ENCODE measurements at places on chromosomes 13 and 19.
A peak's percentile ranks its signal among the peaks of the same experiment; 100 is the strongest.

GRCh38 chr19:13984875-13985741, 21.0 kb downstream of the RFX1 start:
- no peak for DNase-seq

GRCh38 chr13:25844559-25845434, 207.0 kb downstream of the SHISA2 start:
- no peak for DNase-seq

DNA sequence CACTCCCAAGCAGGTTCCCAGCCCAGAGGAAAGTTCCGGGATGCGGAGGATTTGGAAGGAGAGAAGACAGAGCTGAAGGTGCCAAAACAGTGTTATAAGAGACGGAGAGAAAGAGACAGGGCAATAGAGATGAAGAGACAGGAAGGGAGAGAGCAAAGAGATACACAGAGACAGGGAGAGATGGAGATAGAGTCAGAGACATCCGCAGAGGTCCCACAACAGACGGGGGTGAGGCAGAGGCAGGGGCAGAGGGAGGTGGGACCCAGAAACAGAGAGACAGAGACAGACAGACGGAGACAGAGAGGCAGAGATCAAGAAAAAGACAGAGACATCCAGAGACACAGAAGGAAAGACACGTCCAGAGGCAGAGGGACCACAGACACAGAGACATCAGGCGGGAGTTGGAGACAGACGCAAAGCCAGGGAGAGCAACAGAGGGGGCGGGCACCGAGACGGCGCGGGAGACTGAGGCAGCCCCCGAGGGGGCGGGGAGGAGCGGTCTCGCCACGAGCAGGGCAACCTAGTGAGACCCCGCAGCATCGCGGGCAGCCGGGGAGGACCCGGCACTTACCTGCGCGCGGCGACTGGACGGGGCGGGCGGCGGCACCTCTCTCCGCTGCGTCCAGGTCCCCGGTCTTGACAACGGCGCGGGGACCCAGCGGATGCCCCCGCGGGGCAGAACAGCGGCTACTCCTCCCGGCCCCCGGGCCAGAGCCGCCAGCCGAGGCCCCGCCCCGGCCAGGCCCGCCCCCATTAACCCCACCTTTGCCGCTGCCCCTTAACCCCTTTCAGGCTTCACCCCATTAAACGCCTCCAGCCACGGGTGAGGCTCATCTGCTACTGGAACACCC, at the start of gene GPR4:
GPR4 (minus strand) TSS at position 689 of the 851 bp plus-strand sequence. CDS start 10,346 bp downstream, outside the sequence.
- no peak for DNase-seq

- DNase-seq: no peak
Observed at GRCh38 chr13:27851096-27851850, 59.0 kb downstream of the GSX1 start.

GRCh38 chr19:5434970-5435641, 20.1 kb upstream of the ZNRF4 start:
- DNase-seq: peak; percentile 50

- DNase-seq: no peak
Observed at GRCh38 chr19:54707962-54708361, 16.3 kb upstream of the KIR3DL3 start.

DNA sequence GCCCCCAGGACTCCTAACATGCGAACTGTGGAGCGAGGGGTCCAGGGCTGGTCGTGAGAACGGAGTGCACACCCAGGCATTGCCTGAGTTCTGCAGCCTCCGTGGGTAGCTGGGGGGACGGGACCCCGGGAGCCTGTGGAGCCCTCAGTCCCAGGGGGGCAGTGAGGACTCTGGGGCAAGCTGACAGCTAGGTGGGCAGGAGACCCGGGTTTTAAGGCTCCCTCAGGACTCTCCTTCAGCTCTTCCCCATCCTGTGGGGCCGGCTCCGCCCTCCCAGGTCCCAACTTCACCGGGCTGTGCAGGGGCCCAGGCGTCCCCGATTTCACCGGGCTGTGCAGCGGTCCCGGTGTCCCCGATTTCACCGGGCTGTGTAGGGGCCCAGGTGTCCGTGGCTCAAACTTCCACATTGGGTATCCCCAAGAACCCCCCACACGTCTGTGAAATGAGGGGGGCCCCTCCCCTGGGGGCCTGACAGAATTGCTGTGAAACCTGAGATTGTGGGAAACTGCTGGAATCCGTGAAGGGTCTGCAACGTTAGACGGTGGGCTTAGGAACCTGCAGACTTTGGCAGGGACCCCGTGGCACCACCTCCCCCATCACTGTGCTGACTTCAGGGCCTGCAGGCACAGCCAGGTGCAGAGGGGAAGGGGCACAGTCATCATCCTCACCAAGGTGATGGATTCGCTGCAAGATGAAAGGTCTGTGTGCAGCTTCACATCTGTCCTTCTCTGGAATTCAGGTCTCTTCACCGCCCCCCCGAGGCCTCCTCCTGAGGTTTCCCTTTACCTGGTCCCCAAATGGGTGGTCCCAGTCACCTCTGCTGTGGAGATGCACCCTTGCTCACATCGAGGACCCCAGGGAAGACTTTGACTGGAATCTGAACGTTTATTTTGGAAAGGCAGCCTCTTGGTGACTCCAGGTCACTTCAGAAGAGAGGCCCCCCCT, 73.2 kb upstream of the MCF2L start:
- DNase-seq: peak; percentile 8

DNA sequence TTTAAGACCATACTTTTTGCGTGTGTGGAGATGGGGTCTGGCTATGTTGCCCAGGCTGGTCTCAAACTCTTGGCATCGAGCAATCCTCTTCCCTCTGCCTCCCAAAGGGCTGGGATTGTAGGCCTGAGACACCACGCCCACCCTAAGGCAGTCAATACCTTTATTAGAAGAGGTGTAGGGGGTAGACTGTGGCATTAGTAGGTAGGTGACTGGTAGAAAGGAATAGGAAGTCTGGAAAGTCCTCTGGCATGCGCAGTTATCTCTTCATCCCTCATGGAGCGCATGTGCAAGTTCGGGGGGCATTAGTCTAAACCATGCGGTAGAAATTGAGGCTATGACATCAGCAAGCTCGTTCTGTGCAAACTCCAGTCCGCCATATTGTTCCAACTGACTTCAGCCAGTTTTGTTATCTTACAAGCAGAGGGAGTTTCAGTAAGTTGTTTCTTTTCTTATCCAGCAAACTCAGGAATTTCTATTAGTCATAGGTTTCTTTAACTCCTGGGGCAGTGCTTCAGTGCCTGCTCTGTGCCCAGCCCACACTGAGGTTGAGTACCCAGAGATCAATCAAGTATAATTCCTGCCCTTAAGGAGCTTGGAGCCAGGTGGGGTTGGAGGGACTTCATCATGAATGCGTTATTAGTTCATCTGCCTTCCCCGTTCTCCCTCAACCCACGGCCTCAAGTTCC, 7.3 kb upstream of the RANBP3 start:
- no peak for DNase-seq

- DNase-seq: peak; percentile 69
Observed at GRCh38 chr19:41449079-41449864, 6.3 kb downstream of the ERICH4 start.

DNA sequence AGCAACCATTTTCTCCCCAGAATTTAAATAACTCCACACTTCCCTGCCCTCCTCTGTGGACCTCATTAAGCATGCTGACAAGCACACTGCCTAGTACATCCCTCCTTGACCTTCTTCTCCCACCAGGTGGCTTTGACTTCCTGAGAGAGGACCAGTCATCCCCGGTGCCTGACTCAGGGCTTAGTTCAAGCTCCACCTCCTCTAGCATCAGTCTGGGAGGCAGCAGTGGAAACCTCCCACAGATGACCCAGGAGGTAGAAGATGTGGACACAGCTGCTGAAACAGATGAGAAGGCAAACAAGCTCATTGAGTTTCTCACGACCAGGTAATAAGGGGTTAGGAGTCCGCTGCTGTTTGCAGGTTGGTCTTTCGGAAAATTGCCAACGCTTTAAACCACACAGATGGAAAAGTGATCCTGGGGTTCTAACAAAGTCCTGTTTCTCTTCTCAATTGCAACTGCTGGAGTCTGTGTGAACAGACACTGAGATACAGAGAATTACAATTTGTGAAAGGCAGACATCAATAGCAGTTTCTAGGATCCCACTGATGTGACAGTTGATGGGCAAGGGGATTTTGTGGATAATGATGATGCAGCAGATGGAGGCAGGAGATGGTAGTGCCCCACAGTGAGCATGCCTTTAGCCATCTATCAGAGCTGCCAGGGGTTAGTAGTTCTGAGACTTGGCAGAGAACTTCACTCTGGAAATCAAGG, 86.7 kb downstream of the ZAR1L start:
- no peak for DNase-seq

GRCh38 chr19:41324921-41325639, 15.1 kb downstream of the CCDC97 start:
- DNase-seq: no peak

- DNase-seq: no peak
Observed at GRCh38 chr13:106610486-106610885, 42.5 kb upstream of the ARGLU1 start.

DNA sequence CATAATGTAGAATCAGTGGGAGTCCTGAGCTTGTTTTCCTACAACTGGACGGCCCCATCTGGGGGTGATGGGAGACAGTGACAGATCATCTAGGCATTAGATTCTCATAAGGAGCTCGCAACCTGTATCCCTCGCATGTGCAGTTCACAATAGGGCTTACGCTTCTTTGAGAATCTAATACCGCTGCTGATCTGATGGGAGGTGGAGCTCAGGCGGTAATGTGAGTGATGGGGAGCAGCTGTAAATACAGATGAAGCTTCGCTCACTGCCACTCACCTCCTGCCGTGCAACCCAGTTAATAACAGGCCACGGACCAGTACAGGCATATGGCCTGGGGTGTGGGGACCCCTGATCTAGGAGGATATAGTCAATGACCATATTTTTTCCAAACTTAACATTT, 38.8 kb downstream of the RCBTB1 start:
- DNase-seq: no peak

GRCh38 chr13:49586717-49587116, 1.4 kb upstream of the RCBTB1 start:
- no peak for DNase-seq

DNA sequence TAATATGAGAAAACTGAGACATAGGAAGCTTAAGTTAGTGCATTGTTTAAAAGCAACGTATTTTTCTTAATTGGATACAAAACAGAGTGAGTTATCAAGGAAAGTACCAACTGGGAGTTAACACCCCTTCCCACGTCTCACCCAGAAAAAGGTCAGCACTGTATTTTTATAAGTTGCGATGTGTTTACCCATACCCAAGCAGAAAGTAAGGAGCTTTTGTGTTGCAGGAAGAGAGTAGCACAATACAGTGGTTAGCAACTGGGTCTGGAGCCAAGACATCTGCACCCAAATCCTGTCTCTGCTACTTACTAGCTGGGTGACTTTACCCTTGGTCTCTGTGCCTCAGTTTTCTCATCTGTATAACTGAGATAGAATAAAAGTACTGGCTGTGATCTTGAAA, 34.3 kb downstream of the FAM216B start:
- DNase-seq: no peak

- DNase-seq: no peak
Observed at GRCh38 chr19:18232540-18233223, 6.4 kb upstream of the PDE4C start.

DNA sequence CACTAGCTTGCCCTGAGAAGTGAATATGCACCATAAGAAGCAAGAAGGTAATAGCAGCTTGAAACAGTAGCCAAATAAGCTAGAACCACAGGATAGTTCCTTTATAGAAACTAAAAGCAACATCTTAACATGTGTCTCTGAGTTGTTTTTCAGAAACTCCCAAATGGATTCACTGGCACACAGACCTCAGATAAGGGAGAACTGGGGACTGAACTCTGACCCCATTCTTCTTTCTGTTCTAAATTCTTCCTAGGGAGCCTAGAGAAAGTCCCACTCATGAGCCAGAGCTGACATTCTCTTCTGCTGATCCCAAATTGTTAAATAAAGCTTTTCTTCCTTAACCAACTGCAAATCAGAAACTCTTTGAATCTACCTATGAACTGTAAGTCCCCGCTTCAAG, 146.1 kb downstream of the PCDH9 start:
- no peak for DNase-seq

DNA sequence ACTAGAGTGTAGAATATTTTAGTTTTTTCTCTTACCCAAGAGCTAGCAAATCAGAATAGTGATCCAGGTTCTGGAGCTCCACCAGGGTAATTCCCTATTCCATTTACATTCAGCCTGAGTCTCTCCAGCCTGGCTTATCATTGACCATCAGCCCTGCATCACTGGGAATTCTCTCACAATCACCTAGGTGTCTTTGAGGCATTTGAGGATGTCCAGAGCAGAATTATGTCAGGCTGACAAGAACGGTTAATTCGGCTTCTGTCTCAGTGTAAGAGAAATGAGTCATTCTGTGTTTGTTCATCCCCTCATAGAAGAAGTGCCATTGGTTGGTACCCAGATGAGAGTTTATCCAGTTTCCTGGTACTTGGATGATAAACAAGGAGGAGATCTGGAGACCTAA, 180.5 kb downstream of the ZNF737 start:
- no peak for DNase-seq

DNA sequence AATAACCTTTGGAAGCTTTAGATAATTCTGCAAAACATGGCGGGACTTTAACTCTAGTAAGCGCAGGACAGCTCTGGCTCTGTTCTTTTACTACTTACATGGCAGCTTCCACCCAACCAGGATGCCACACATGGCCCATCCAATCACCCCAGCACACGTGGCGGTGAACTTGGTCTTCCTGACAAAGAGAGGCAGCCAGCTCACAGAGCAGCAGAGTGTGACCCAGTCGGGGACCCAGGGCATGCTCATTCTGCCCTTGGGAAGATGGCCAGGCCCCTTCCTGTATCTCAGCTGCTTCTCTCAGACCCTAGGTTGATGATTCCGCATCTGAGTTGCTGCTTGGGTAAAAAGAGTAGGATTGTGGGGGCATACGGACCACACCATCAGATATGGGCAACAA, 172.1 kb downstream of the USP12 start:
- no peak for DNase-seq

- no peak for DNase-seq
Observed at GRCh38 chr19:2231621-2232221, 4.4 kb downstream of the PLEKHJ1 start.

GRCh38 chr19:40005691-40006272, 8.9 kb downstream of the ZNF546 start:
- no peak for DNase-seq

DNA sequence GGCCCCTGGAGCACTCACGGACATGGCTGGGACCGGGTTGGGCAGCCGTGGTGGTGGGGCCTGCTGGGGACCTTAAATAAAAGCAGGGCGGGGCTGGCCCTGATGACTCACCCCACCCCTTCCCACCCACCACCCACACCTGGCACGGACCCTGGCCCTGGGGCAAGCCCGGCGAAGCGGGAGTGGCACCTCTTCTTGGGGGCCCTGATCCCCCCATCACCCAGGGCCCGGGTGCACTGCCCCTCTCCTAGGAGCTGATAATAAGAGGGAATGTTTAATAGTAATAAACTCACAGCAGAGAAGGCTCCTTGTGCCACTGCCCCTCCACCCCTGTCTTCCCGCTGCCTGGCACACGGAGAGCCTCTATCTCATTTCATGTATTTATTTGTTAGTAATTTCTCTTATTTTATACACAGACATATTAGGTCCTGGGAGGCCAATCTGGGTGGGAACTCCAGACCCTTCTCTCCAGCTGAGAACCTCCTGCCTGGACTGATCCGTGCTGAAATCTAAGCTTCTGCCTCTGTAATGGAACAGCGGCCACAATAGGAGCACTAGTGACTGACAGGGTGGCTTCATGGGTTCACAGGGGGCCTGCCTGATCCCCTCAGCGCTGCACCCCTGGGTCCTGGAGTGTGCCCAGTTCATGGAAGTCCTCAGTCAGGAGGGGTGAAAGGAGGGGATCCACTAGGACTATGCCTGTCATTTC, at the start of gene LGALS7:
LGALS7 (minus strand) TSS at position 49 of the 709 bp plus-strand sequence; CDS start at position 24, 25 bp downstream.
- DNase-seq: no peak
